ENCODE measurements at places on chromosomes 13 and 19.

DNA sequence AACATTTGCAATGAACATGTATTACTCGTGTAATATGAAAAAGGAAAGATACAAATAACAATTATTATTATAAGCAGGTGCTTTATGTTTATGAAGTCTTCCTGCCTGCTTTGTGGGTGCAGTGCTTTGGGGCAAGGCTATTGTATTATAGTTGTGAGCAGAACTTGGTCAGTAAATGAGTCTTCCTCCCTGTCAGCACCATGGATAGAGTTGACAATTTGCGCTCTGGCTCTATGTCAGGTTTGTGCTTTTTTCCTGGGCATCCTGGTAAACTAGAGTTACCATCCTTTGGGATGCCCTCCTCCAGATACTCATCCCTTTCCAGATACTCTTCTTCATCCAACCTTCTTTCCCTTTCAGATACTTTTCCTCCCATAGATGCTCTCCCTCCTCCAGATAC lies 19.6 kb downstream of the ERICH6B start:
- no peak for DNase-seq

DNA sequence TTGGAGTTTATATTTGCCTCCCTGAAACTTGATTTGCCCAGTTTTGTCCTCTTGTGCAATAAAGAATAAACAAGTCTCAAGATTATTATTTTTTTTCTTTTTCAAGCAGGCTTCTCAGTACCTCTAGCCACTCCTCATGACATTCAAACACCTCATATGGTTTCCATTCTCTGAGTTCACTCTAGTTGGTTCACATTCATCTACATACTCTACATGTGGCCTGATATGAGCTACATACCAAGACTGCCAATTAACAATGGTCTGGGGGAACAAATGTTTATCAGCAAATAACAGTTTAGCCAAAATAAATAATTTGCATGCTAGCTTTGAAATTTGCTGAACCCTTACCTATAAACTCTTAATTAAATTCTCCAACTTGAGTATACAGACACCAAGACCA lies 22.5 kb downstream of the KCNRG start:
- no peak for DNase-seq

- no peak for DNase-seq
These were observed 60.8 kb downstream of the ALOX5AP start for GRCh38 chr13:30796132-30796572.

- DNase-seq, result no peak
These were observed 757 bp downstream of the EGLN2 start for GRCh38 chr19:40799558-40800338.

GRCh38 chr19:32928806-32929205 lies 43.0 kb downstream of the CEP89 start:
- no peak for DNase-seq

- no peak for DNase-seq
These were observed 51.4 kb upstream of the RFC3 start for GRCh38 chr13:33766329-33767123.
